ENCODE measurements at places on chromosomes 16 and 17.

GRCh38 chr16:20141956-20142355 is 68.3 kb upstream of the GPR139 start:
- DNase-seq = no peak

- DNase-seq = no peak
These were observed 2.4 kb downstream of the PFN1 start for GRCh38 chr17:4945944-4946280.

- peak; percentile 77 for DNase-seq
These were observed 111.7 kb downstream of the MAP2K6 start for GRCh38 chr17:69525920-69526841.

DNA sequence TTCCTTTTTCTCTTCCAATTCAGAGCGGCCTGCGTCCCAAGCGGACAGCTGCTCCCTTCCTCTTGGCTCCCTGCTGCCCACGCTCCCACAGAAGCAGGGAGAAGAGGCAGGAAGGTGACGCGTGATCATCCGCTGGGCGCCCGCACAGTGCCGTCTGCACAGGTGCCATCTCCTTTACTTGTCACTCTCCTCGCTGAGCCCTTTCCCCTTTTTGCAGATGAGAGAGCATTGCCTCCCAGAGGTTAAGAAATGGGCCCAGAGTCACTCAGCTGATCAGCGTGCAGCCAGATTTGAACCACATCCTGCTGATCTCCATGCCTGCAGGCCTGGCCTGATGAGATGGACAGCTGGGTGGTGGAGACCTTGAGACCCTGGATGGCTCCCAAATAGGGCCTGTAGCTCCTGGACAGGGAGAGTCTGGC is 299.8 kb downstream of the SEC14L1 start:
- no peak for DNase-seq

- no peak for DNase-seq
These were observed 1.8 kb upstream of the GIP start for GRCh38 chr17:48970224-48970623.

- DNase-seq = peak; percentile 51
These were observed 38.1 kb upstream of the KPNB1 start for GRCh38 chr17:47611372-47612350.

DNA sequence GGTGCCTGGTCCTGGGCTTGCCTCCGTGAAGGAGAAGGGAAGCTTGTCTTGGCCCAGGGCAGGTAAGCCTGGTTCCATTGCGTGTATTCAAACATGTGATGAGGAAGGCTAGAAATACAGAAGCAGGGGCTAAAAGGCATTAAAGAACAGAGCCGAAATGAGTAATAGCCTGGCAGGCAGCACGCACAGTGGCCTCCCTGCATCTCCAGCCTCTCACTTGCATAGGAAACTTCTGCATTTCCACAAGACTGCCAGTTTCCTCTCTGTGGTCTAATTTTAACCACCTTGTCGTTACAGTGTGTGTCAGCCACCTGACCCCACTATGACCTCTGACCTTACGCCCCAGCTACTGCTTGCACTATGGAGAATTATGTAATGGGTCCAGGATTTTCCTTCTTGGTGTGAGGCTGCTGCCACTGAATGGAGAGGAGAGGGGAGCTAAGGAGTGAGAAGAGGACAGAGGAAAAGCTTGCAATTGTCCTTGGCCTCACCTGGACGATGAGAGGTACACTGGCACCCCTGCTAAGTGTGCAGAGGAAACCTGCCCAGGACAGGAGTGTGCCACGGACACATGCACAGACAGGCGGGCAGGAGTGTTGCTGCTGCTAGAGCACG is 32.8 kb downstream of the HIC1 start:
- no peak for DNase-seq

DNA sequence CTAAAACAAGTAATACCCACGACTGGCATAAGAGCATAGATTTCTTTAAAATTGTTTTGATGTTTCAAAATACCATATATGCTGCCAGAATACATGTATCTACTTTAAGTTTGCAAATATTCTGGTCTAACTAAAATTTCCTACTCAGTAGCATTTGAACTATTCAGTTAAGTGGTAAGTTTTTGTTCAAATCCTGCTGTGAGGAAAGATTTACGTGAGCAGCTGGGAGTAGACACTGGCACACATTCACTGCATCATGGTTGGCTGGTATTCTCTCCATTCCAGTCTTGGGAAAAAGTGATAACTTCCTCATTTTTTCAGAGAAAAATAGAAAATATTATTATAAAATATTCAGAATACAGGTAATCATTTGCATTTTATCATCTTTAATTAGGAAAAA is 133.6 kb downstream of the SKAP1 start:
- DNase-seq = peak; percentile 15

DNA sequence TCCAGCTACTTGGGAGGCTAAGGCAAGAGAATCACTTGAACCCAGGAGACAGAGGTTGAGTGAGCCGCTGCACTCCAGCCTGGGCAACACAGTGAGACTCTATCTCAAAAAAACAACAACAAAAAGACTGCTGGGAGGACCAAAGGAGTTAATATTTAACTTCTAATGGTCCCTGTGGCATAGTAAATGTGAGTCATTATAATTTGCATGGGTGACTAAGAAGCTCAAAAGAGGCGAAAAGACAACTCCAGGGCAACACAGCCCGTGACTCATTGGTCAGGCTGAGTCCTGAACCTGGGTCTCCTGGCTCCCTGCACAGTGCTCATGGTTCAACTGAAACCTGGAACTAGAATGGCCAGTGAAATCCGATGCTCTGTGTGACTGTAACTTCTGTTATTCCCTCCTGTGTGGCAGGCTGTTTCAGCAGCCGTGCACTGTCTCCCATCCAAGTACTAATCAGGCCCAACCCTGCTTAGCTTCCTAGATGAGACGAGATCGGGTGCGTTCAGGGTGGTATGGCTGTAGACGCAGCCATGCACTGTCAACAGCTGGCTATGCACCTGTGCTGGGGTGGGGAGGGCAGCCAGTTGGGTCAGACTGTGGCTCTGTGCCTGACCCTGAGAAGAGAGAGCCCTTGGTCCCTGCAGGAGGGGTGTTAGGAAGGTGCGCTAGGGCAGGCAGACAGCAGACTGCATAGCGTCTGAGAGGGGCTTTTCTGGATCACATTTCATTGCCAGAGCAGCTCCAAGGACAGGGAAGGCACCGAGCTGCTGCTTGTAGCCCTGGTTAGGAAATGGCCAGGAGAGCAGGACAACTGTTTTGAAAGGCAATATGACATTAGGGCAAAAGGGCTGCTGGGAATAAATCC is 14.5 kb upstream of the GPRC5C start:
- peak; percentile 94 for DNase-seq

Data from DMS53 (cell line).